ENCODE measurements at places on chromosomes 5 and 9.
A peak's percentile ranks its signal among the peaks of the same experiment; 100 is the strongest.

GRCh38 chr9:108086624-108087023 lies 597.1 kb upstream of the KLF4 start:
- H3K27me3 ChIP-seq = no peaks in the 10 kb centered on the region
- H3K4me1 ChIP-seq = no peaks in the 10 kb centered on the region
- no peak for DNase-seq
- no peaks in the 10 kb centered on the region for H3K36me3 ChIP-seq
- no peak overlapping the region for H3K27ac ChIP-seq

DNA sequence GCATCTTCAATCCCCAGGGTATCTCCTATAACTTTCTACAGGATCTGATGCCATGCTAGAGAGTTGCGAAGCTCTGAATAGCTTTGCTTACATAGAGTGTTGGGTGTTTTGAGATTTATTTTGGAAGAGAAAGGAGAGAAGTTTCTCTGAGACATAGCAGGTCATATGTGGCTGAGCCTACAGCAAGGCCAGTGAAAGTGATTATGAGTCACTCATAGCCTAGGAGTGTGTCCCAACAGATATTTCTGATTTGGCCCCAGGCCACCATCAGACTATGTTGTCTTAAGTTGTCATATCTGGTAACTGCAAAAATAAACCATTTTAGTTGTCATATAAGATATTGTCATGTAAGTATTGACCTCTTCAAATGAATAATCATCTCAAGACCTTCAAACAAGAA lies 132.0 kb upstream of the RAI14 start:
- no peak overlapping the region for H3K27ac ChIP-seq
- no peaks in the 10 kb centered on the region for H3K4me1 ChIP-seq
- DNase-seq = no peak
- H3K27me3 ChIP-seq = no peaks in the 10 kb centered on the region

DNA sequence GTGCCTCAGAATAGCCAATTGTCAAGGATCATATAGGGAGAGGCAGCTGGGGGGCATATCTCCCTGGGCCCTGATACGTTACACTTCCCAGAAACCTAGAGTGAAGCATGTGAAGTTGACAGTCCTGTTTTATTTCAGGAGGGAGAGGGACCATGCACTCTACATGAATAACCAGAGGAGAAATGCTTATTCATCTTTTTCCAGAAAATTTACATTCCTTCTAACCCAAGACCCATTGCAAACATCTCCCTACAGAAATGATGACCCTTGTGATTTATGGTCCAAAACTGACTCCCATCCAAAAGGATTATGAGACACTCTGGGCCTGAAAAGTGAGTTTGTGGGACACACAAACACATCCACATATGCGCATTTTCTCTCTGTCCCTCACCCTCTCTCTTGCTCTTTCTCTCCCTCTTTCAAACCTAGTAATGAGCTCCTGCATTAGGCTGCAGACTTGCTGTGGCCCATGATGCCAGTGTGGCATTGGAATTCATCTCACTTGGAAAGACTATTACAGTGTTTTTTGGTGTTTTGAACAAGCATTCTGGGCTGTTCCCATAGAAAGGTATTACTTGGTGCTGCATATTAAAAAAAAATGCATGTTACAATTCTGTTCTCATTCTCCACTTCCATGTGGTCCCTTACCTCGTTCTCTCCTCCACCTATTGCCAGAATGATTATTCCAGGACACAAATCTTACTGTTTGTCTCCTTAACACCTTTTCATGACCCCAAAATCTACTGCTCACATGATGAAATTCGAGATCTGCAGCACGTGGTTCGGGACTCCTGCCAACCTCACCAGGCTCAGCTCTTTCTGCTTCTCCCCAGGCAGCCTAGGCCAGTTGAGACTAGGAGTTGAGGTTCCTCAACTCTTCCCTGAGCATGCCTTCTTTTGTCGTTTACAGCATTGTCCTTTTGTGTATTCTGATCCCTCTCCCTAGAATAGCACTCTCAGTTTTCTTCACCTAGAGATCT lies 451.3 kb upstream of the KLF4 start:
- H3K27me3 ChIP-seq = no peaks in the 10 kb centered on the region
- no peaks in the 10 kb centered on the region for H3K36me3 ChIP-seq
- peaks cover 8% of the 10 kb centered on the region for H3K4me1 ChIP-seq
- DNase-seq = no peak

DNA sequence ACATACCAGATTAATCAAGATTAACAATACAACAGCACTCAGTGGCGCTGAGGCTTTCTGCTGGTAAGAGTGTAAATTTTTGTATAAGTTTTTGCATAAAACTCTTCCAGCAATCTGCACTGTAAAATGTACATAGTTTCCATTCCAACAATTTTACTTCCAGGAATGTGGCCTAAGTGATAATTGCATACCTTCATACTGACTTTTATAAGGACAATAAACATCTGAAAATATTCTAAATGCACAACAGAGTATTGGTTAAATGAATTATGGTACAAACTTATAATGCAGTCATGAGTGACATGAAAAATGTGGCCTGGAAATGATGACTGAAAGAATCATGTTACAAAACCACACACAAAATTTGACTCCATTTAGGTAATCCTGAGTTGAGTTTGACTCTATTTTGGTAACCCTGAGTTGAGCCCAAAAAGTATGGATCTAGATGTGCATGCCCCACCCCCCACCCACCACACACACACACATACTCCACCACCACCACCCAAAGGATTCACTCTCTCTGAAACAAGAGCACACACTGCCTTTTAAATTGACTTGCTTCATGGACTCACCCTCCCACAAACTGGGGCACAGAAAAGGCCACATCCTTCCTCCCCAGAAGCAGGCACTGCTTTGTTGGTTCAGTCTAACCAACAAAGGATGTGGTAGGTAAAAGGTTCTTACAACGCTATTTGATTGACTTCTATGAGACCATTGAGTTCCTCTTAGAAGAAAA lies 137.6 kb downstream of the SUSD1 start:
- H3K4me3 ChIP-seq = no peak overlapping the region
- H3K27ac ChIP-seq = no peak overlapping the region
- H3K27me3 ChIP-seq = no peaks in the 10 kb centered on the region
- H3K36me3 ChIP-seq = no peaks in the 10 kb centered on the region
- DNase-seq = no peak

DNA sequence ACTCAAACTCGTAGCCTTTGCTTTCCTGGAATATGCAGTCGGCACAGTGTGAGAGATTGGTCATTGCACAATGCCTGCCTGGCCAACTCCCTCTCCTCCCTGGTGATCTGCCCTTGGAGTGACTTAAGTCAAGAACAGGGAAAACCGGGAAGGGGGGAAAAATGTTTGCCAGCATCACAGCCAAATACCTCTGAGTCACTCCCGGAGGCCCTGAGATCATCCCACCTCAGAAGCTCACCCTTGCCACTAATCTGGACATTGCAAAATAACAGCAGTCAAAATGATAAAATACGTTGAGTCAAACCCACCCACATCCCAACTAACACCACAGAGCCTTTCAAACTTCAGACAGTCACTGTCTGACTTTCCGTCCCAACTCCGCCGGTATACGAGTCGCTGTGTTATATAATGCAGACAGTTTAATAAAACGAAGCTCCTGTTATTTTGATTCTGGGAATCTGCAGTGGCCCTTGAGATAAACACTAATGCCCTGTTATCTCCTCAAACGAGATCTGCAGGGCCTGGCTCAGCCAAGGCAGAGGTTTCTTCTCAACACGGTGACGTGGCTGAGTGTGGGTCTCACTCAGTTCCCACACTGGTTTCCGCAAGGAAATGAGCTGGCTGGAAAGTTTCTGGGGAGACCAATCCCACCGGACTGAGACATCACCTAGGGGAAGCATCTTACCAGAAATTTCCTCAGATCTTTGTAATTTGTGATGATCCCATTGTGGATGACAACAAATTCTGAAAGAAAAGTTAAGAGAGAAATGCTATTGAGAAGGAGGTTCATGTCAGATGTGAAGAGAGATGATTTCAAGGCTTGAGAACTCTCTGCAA lies 22.1 kb downstream of the GFPT2 start:
- no peak overlapping the region for H3K4me3 ChIP-seq
- no peaks in the 10 kb centered on the region for H3K36me3 ChIP-seq
- H3K27me3 ChIP-seq = no peaks in the 10 kb centered on the region
- DNase-seq = peak; percentile 48

DNA sequence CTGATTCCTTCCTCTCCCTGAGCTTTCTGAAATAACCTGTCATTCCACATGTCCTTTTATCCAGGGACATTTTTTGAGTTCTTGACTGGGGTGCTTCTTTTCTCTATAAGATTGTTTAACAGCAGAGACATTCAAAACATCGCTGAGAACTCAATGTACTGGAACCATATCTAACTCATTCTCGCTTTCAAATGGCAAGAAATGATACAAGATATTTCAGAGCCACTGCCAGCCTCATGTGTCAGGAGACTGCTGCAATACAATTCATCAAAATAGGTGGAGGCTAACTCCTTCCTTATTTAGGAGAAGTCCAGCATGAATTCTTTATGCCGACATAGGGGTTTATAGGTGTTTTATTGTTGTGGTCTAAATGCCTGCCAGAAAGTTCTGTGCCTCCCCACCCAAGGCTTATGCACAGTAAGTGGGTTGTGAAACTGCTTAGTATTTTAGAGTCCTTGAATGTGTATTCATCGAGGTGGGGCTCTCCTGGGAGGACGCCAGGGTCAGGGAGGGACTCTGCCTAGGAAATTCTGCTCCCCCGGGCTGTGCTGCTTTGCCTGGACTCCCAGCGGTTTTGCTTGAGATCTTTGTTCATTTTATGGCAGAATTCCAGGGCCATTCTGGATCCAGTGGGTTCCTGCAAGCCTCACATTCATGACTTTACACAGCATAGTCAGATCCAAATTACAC lies 53.9 kb downstream of the ZNF474 start:
- no peaks in the 10 kb centered on the region for H3K36me3 ChIP-seq
- no peaks in the 10 kb centered on the region for H3K27me3 ChIP-seq
- no peaks in the 10 kb centered on the region for H3K4me1 ChIP-seq
- no peak overlapping the region for H3K4me3 ChIP-seq

DNA sequence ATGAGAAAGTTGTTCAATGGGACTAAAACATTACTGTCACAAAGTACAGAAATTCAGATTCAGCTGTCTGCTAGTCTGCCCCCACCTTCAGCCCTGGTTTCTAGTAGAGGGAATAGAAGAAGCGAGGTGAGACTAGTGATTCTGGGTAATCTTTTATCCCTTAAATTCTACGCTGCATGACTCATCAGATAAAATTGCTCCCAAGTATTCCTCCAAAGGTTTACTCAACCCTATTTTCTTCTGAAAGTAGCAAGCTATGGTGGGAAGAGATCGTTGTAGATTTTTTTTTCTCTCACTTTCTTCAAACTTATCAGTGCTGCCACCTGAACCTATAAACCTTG lies 318.9 kb upstream of the RIOK2 start:
- no peak overlapping the region for H3K27ac ChIP-seq
- DNase-seq = no peak
- no peaks in the 10 kb centered on the region for H3K36me3 ChIP-seq
- H3K27me3 ChIP-seq = no peaks in the 10 kb centered on the region
- no peaks in the 10 kb centered on the region for H3K4me1 ChIP-seq

- no peaks in the 10 kb centered on the region for H3K27me3 ChIP-seq
- DNase-seq = no peak
- H3K36me3 ChIP-seq = no peaks in the 10 kb centered on the region
- no peaks in the 10 kb centered on the region for H3K4me1 ChIP-seq
- H3K27ac ChIP-seq = no peak overlapping the region
These were observed 66.3 kb upstream of the UNC5A start for GRCh38 chr5:176743868-176744583.

DNA sequence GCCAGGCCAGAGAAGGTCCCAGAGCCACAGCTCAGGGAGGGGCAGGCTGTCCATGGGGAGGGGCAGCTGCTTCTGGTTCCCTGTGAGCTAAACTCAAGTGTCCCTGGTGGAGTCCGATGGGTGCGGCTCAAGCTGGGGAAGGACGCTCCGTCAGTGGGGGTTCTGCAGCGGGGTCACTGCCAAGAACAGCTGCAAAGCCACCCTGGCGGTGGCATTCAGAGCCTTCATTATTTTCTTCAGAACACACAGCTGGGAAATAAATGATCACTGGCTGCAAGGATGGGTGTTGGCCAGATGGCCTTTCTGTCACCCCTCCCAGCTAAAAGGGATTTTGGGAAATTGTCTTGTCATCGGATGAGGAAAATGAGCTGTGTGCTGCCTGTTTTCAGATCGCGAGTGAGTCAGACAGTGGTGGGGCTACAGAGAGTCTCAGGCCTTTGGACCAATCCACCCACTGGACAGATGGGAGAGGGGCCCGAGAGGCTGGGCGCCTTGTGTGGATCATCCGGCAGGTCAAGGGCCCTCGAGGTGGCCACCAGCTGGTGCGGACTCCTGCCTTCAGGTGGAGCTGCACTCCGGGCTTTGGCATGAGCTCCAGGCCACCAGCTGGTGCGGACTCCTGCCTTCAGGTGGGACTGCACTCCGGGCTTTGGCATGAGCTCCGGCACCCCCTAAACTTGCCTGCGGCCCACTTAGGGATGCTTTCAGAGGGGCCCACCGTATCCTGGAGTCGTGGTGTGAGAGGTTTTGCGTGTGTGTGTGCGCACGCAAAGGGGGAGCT lies 17.9 kb upstream of the GFPT2 start:
- no peaks in the 10 kb centered on the region for H3K27me3 ChIP-seq
- H3K36me3 ChIP-seq = no peaks in the 10 kb centered on the region
- no peak for DNase-seq
- no peaks in the 10 kb centered on the region for H3K4me1 ChIP-seq
- no peak overlapping the region for H3K27ac ChIP-seq

DNA sequence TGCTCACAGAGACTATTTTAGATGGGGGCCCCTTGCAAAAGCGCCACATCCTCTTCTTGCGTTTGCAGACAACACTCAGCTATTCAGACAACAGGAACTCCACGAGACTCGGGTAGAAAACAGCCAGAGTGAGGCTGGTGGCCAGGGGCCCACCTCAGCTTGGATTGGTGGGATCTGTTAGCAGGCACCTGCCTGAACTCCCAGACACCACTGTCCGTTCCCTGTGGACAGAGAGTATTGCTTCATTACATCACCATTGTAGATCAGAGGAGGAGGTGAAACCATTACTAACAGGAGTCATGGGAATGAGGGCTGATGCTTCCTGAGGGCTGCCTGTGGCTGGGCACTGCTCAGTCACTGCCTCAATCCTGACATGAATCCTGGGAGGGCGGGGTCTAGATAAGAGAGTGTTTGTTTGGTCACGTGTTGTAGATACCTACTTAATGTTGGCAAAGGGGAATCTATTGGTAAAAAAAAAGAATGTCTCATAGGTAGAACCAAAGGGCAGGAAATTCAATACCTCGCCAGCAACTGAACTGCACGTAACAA lies 4.4 kb upstream of the RAPGEF1 start:
- peak; percentile 96 for DNase-seq
- no peak overlapping the region for H3K4me3 ChIP-seq
- no peaks in the 10 kb centered on the region for H3K27me3 ChIP-seq
- peaks cover 4% of the 10 kb centered on the region for H3K4me1 ChIP-seq
- H3K27ac ChIP-seq = peak overlapping the region; percentile 63

DNA sequence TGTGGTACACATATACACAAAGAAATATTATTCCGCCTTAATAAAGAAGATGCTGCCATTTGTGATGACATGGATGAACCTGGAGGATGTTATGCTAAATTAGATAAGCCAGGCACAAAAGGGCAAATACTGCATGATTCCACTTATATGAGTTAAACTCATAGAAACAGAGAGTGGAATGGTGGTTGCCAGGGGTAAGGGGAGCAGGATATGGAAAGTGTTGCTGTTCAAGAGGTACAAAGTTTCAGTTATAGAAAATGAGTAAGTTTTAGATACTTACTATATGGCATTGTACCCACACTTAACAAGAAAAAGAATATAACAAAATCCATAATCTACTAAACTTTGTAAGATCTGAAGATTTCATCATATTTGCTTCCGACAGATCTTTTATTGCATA lies 252.2 kb downstream of the SYK start:
- H3K4me3 ChIP-seq = no peak overlapping the region
- no peaks in the 10 kb centered on the region for H3K4me1 ChIP-seq
- no peaks in the 10 kb centered on the region for H3K36me3 ChIP-seq
- DNase-seq = no peak
- no peaks in the 10 kb centered on the region for H3K27me3 ChIP-seq
- no peak overlapping the region for H3K27ac ChIP-seq
